ENCODE measurements at places on chromosomes 12 and 14.
A peak's percentile ranks its signal among the peaks of the same experiment; 100 is the strongest.

GRCh38 chr12:15423629-15424028 is 101.3 kb downstream of the PTPRO start:
- no peak for DNase-seq

DNA sequence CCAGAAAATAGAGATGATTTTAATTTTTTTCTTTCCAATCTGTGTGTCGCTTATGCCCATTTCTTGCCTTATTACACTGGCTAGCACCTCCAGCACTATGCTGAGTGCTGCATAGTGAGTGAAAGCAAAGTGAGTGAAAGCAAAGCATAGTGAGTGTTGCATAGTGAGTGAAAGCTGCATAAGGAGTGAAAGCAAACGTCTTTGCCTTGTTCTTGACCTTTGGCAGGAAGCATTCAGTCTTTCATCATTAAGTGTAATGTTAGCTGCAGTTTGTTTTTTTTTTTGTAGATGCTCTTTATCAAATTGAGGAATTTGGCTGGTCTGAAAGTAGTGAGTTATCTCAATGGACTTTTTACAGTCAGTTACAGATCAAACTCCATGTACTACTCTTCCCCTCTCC is 6.9 kb upstream of the CORO1C start:
- no peak for DNase-seq

DNA sequence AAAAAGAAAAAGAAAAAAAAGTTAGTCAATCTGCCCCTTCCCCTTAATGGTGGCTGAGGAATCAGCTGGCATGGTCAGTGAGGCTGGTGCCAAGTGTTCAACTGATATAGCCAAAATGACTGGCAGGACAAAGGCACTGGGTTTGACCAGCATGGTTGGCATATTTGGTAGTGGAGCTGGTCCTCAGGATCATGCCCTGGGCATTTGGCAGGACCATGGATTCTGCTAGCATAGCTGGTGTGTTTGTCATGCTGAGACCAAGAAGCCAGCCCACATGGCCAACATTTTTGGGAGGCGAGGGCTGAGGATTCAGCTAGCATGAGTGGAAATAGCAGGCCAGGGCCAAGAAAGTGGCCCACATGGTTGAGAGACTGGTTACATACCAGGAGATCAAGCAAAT is 136.5 kb downstream of the FBXL14 start:
- no peak for DNase-seq

DNA sequence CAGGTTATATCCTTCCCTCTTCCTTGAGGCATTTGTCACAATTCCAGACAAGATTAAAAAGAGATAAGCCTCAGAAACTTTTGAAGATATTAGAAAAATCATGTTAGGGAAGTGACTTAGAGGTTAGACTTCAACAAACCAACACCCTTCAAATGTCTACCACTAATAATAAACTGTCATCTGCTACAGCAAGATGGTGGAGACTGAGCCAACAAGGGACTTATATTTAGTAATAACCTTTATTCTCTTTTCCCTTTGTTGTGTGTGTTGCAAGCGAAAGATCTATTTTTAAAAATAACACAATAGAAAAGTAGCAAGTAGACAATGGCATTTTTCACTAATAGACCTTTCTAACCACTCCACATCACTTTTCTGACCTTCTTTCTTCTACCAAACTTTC is 28.6 kb downstream of the PRICKLE1 start:
- no peak for DNase-seq

DNA sequence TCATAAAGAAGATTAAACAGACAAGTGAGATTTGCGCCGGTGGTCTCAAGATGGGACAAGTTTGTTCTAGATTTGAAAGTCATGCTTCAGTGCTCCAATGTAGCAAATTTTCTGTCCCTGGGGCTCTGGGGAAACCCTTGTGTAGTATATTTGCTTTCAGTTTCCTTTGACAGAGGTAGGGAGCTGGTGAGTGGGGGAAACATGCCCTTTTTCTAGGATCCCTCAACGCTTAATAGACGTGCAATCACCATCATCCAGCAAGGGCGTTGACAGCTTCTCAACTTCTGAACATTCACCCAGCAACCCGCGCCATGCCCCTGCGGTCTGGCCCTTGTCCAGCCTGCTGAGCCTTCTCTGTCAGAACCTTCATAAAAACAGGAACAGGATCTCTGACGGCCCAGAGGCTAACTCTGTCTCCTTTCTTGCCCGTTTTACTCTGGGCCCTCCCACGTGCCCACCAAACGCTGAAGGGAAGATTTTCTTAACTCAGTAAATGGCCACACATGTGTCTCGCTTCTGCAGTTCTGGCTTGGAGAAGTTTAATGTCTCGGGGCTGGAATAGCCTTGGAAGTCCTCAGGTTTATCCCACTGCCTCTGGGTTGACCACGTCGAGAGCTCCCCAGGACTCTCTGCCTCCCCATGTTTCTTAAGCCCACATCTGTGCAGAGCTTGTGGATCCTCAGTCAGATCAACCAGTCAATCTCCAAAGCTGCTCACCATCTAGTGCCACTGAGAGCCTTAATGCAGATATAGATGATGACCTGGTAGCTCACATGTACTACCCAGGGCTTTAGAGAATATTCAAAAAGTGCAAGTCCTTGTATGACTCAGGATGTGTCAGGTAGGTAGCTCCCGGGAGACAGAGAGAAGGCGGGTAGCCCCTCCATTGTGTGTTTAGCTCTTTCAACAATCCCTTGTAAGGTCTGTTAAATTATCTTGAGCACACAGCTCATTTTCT is 58.1 kb upstream of the CCND2 start:
- peak; percentile 40 for DNase-seq

GRCh38 chr14:93475471-93475870 is 44.7 kb downstream of the UNC79 start:
- no peak for DNase-seq

DNA sequence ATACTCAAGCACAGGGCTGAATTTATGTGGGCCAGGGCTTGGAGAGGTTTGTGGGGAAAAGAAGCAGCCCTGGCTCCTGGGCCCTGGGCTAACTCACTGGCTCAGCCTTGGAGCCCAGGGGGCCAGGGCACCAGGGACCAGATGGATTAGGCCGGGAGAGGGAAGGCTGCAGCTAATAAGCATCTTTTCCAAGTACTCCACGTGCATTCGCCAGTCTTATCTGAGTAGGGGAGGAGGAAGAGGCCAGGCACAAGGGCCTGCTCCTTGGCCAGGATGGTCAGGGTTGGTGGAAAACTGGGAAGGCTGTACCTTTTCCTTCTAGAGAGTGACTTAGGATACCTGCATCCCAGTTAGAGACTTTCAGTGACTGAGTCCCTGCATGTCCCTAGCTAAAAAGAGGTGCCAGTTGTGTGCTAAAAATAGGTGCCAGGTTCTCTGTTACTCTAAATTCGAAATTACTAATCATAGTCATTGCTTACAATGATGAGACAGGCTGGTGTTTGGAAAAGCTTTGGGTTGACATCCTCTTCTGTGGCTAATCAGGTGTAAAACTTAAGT is 1.3 kb downstream of the GLRX5 start:
- DNase-seq, result no peak

DNA sequence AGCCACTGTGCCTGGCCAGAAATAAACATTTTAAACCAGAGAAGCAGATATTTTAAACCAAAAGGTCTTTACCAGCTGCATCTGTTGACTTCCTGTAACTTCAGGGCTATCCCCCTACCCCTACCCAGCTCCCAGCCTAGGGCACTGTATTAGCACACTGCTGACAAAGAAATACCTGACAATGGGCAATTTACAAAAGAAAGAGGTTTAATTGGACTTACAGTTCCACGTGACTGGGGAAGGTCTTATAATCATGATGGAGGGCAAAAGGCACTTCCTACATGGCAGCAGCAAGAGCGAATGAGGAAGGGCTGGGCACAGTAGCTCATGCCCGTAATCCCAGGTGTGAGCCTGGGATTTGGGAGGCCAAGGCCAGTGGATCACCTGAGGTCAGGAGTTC is 26.0 kb downstream of the GEMIN2 start:
- no peak for DNase-seq

DNA sequence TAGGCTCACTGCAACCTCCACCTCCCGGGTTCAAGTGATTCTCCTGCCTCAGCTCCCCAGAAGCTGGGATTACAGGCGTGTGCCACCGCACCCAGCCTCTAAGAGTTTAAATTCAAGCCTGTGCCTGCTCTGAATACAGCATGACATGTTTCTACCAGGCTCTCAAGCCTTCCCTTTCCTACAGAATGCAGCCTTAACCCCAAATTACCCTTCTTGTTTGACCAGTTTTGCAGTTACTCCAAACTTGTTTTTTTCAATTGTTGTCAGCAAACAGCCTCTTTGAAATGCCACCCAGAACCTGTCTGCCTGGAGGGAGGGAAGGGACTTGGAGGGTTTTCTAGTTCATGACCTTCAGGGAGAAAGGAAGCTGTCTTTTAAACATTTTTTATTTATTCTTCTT is 15.4 kb downstream of the GLTP start:
- no peak for DNase-seq

GRCh38 chr12:120229071-120229486 is 28.2 kb upstream of the RPLP0 start:
- no peak for DNase-seq

- DNase-seq, result no peak
Observed at GRCh38 chr12:50728841-50729240, 35.1 kb upstream of the ATF1 start.

GRCh38 chr12:78179346-78179745 is 348.7 kb downstream of the NAV3 start:
- DNase-seq, result no peak

GRCh38 chr14:34003691-34004090 is 52.8 kb upstream of the EGLN3 start:
- no peak for DNase-seq

DNA sequence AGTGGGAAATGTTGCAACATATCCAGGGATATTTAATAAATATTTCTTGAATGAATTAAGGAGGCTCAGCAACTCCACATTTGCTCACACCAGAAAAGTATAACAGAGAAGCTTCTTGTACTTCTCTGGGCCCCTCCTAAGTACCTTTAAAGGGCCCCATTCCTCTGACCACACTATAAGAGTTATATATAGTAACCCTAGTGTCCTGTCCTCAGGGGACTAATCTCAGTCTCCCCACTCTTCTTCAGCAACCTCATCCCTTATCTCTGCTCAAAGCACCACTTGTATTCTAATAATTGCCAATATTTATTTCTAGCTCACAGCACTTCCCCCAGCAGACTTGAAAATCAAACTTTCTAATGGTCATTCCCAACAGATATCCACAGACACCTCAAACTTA is 237.1 kb downstream of the GXYLT1 start:
- DNase-seq, result no peak

DNA sequence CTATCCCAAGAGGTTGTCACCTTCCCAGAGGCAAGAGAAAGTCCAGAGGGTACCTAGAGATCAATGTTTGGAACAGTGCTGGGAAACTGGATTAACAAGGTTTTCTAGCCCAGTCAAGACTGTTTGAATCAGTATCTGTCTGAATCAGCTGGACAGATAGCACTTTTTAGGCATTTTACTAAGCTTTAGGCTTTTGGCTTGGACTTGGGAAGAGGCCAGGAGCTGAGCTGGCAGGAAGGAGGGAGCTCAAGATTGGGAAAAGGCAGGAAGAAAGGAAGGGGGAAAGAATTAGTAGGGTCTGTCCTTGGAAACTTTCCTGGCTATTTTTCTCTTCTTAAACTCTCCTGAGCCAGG is 8.3 kb downstream of the IKZF4 start:
- DNase-seq, result no peak

- DNase-seq, result no peak
Observed at GRCh38 chr14:71616013-71616412, 316.2 kb upstream of the RGS6 start.

GRCh38 chr12:123801573-123802178 is 39.6 kb downstream of the DNAH10 start:
- no peak for DNase-seq

- DNase-seq, result no peak
Observed at GRCh38 chr14:38238332-38238731, 17.6 kb downstream of the CLEC14A start.

- no peak for DNase-seq
Observed at GRCh38 chr12:117792471-117792870, 176.3 kb downstream of the KSR2 start.

DNA sequence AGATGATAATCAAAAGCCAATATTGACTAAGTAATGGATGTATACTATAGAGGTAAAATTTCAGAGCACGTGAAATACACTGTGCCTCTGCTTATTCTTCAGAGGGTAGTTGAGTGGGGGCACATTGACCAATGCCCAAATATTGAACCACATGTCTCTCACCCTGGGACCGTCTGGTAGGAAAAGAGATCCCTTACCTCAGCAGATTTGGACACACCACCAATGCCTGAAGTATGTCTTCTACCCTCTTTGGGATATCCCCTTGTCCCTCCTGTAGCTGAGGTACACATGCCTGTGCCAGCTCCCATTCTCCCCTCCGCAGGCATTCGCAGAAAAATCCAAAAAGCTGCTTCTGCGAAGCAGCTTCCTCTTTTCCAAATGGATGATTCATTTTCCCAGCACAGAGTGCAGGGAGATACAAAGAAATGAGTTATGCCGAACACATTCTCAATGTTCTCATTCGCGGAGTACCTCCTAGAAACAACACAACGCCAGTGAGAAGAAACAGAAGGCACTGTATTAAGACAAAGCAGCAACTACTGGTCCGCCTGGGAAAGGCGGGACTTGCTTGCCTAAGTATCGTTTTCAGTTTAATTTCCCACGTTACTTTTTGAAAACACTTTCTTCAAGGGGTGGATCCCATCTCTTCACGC is 691 bp downstream of the ZFYVE26 start:
- no peak for DNase-seq

DNA sequence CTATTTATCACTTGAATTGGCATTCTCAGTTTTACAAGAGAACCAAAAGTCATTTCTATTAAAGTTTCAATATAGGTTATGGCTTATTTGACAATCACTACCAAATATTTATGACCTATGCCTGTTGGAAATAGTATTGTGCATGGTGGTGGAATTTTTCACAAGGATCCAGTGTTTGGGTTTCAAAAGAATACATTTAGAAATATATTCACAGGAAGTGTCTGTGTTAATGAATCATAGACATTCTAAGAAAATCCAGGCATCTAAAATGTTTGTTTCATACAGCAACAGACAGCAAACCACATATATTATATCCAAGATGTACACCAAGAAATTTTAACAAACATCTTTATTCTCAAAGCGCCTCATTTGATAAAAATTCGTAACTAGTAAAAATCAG is 92.7 kb downstream of the MED13L start:
- no peak for DNase-seq

DNA sequence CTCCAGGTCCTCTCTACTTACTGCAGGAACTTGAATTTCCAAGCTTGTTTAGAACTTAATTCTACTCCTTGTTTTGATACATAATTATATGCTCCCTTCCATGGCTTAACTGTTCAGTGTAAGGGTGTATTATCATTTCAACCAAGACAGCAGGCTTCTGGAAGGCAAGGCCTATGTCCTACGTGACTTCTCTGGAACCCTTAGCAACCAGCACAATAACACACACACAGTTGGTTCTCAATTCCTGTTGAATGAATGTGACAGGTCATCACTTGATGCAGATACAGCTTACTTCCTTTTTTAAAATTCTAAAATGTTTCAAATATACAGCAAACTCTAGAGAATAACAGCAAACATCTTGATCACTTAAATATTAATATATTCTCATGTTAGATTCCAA is 77.7 kb upstream of the COCH start:
- DNase-seq, result no peak

GRCh38 chr14:102939820-102940561 is 17.5 kb downstream of the AMN start:
- no peak for DNase-seq

All from CD4-positive, alpha-beta T cell treated with Interleukin-6 for 4 hours (primary cell).